ENCODE measurements at places on chromosomes 5 and 9.

- DNase-seq, result no peak
These were observed 14.5 kb downstream of the EDIL3 start for GRCh38 chr5:84370176-84370575.

DNA sequence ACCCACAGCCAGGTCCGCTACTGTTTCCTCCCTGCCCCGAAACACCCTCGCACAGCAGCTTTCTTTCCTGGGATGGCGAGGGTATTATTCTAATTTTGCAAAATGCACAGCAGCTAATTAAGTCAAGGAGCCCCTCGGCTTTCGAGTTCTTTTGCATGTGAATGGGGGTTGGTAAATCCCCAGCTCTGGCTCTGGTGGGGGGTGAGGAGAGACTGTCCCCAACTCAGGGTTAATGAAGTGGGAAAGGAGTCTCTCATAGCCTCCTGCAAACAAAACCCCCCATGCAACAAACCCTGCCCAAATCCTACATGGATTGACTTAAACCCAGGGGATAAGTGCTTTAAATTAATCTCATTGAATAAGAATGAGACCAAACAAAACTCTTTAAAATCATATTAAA, 8.8 kb downstream of the BARHL1 start:
- no peak for DNase-seq

DNA sequence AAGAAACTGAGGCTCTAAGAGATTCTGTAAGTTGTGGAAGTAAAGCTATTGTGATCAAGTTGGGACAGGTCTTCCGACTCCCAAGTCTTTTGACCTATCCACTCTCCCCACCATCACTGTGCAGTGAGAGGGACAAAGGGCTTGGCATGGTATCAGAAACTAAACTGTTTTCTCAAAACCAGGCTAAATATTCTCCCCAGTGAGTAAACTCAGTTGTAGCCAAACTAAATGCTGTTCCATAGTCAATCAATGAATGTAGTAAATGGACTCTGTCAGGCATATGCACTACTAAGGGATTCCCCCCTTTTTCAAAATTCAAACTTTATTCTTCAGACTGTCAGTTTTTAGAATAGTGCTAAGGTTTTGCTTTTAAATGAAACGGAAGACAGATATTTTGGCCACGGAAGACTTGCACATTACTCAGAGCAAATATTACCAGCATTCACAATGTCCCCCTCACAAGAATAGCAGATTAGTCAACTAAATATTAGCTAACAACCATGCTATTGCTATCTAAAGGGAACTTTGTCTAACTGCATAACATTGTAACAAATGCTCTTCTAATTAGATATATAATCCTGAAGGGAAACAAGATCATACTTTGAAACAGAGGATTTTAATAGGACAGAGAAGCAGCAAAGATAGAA, 7.1 kb downstream of the PRKAA1 start:
- DNase-seq, result no peak

DNA sequence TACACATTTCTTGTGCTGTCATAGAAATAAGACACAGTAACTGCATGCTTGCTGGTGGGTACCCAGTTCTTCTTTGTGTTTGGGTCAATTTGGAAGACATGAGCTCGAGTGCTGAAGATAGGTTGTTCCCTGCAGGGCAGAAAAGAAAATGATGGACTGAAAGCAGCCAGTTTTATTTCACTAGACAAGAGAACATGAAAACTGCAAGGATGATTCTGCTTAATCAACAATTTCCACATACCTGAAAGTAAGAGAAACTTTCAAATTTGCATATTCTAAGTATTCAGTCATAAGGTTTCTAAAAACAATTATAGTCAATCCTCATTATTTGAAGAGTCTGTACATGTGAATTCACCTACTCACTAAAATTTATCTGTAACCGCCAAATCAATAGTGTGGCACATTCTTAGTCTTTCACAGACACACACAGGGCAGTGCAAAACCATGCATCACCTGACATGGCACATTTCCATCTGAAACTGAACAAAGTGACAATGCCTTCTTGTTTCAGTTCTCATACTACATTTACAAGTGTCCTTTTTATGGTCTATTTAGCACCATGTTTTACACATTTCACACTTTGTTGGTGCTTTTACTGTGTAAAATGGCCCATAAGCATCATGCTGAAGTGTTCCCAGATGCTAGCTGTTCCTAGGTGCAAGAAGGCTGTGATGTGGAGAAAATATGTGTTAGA, 56.9 kb downstream of the HOMER1 start:
- no peak for DNase-seq

GRCh38 chr5:113792806-113793205, 279.3 kb downstream of the YTHDC2 start:
- no peak for DNase-seq

Data from tongue (tissue), 3 donors.